GM23248 (cell line): ENCODE measurements at places on chromosomes 12 and 14. TPM values are rescaled to one million over a fixed set of nuclear protein-coding genes. Genes with fewer than 3 reads are reported as not detected.

DNA sequence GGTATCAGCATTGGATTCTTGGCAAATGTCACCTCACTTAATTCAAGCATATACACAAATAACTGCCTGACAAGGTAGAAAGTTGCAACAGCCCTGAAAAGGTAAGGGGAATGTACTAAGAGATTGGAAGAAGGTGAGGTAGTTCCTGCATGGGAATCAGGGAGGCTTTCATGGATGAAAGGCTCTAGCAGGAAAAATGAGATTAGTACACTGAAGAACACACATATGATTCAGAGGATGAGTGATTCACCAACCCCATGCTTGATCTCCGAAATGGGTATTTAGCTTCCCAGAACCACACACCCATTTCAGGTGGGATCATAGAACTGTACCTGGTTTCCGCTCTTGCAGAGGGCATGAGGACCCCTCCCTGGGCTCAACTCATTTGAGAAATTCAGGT is 65.8 kb downstream of the PAH start:
- no peak for DNase-seq
- H3K27ac ChIP-seq: no peak overlapping the region
- H3K36me3 ChIP-seq: no peaks in the 10 kb centered on the region
- no peak overlapping the region for H3K4me3 ChIP-seq
- H3K27me3 ChIP-seq: no peaks in the 10 kb centered on the region

MYO1H gene
- total RNA-seq: not detected in 2 replicates

DNA sequence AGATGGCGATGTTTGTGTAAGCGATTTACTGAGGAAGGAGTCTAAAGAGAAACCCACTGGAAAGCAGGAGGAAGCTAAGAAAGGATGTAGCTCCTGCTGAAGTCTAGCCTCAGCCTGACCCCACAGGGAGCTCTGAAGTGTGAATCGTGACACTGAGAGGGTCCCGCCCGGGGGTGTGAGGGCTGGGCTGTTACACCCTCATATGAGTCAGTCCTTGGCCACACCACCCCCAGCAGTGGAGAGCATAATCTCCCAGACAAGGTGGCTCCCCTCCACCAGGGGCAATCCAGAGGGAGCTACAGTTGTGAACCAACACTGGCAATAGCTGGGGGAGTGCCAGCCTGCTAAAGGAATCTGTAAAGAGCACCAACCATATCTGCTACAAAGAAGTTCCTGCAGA is 31.5 kb downstream of the SVOP start:
- H3K27ac ChIP-seq: no peak overlapping the region
- DNase-seq: no peak
- no peaks in the 10 kb centered on the region for H3K4me1 ChIP-seq

- H3K27ac ChIP-seq: no peak overlapping the region
- no peak overlapping the region for H3K4me3 ChIP-seq
- H3K27me3 ChIP-seq: no peaks in the 10 kb centered on the region
- H3K36me3 ChIP-seq: no peaks in the 10 kb centered on the region
- no peak for DNase-seq
- H3K4me1 ChIP-seq: no peaks in the 10 kb centered on the region
Measured at GRCh38 chr14:32537166-32537565, 208.1 kb downstream of the AKAP6 start.

PPFIA2 gene
- not detected in 2 replicates for total RNA-seq

- no peaks in the 10 kb centered on the region for H3K27me3 ChIP-seq
- peaks cover 18% of the 10 kb centered on the region for H3K4me1 ChIP-seq
- H3K27ac ChIP-seq: no peak overlapping the region
- no peaks in the 10 kb centered on the region for H3K36me3 ChIP-seq
Measured at GRCh38 chr12:65662590-65662989, 161.7 kb upstream of the HMGA2 start.

- H3K27me3 ChIP-seq: no peaks in the 10 kb centered on the region
- H3K4me3 ChIP-seq: no peak overlapping the region
- no peaks in the 10 kb centered on the region for H3K36me3 ChIP-seq
- no peaks in the 10 kb centered on the region; the same call in 1 of the 2 replicates for H3K4me1 ChIP-seq
Measured at GRCh38 chr12:62127516-62127915, 132.7 kb upstream of the USP15 start.

DNA sequence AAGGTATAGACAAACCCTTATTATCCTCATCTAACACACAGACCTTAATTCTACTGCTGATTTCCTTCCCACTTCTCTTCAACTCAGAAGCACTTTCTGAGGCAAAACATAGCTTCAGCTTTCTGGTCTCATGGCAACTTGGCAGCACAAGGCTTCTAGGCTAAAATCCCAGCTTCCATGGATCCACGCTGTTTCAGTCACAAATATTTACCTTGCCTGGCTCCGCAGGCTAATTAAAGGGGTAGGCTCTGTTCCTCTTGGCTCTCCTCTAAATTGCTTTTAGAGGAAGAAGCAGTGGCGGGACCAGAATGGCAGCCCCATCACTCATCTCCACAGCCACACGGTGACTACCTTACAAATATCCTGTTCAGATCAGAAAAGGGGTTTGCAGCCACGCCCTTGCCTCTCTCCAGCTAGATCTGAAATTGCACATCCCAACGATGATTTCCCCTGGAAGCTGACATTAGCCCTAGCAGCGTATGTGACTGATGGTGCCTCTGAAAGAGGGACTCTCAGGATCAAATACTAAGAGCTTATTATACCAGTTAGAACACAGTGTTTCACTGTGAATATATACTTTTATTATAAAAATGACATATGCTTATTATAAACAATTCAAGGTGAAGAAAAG is 221.5 kb upstream of the NUDT4 start:
- H3K4me1 ChIP-seq: no peaks in the 10 kb centered on the region
- no peak for DNase-seq
- H3K4me3 ChIP-seq: no peak overlapping the region
- no peaks in the 10 kb centered on the region for H3K27me3 ChIP-seq
- no peak overlapping the region for H3K27ac ChIP-seq
